ENCODE measurements at places on chromosomes 4 and X.

DNA sequence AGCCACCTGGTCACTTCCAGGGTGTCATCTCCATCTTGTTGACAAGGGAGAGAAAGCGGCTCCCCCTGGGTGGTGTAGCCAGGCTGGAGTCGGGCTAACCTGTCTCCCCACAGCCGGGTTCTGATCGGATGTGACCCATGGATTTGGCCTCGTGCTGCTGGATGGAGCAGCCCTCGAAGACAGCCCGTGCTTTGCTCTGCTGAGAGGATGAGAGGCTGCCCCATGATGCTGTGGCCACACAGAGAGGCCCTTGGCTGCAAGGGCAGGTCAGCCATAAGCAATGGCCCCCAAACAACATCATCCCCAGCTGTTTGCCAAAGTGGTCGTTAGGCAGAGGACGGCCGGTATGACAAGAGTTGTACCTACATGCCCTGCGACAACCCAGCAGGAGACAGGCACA, 106.6 kb downstream of the HMX1 start:
- DNase-seq, result no peak

DNA sequence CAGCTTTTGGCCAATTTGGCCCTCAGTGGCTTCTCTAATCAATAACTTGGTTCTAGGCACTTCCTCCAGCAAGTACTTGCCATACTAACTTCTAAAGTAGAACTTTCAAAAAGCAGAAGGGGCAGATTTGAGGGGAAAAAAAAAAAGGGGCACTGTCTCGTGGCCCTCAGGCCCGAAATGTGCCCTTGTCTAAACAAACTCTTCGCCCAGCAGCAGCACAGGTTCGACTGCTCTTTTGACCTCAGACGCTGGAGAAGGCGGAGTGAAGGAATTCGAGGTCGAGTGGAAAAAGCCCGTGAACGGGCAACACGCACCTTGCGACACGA, 775 bp downstream of the GRPEL1 start:
- DNase-seq, result no peak

- DNase-seq, result no peak
These were observed 127.6 kb downstream of the AASDH start for GRCh38 chr4:56259655-56260054.

DNA sequence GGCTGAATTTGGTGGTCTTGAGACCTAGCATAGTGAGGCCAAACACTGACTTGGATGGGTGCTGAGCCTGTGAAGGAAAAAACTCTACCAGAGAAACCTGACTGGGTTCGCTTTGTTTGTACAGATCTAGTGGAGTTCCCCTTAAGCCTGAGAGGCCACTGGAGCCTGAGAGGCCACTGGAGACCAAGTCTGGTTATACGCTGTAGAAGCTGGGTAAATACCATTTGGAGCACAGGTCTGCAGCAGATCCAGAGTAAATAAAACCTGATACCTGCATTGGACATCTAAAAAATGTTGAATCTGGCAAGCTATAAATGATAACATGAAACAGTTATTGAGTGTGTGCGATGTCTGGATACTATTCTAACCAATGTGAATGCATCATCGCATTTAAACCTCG, 104.3 kb upstream of the IGSF1 start:
- DNase-seq, result no peak

GRCh38 chrX:11724122-11725017, 33.7 kb upstream of the MSL3 start:
- no peak for DNase-seq

DNA sequence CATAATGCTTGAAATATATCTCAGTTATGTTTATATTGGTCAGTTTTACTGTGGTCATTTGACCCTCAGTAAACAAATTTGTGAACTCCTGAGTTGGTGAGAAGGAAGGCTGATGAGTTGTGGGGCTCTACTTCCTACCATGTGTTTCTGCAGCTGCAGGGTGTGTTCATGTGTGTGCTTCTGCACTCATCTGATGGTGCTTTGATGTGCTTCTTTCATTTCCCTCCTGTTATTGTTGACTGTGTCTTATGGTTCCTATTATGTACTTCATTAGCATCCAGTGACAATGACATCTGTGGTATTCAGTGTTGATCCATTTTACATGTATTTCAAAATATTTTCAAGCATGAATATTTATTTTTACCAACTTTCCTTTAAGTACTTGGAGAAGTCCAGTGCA, 46.5 kb downstream of the XAGE2 start:
- no peak for DNase-seq

- no peak for DNase-seq
These were observed 597.6 kb upstream of the CPEB2 start for GRCh38 chr4:14404730-14405129.

GRCh38 chr4:53730031-53730805, 138.9 kb upstream of the LNX1 start:
- no peak for DNase-seq

DNA sequence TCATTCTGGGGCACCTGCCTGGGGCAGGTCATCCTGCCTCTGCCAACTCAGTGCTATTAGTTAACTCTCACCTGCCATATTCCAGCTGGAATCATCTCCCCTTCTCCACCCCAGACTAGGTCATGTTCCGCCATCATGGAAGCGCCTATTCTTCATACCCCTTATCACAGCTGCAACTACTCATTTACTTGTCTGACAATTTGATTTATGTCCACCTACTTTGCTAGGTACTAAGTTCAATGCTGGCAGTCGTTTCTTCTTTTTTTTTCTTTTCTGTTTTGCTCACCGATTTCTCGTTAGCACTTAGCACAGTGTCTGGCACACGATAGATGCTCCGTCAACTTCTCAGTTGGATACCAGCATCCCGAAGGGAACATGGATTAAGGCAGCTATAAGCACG, 1.1 kb upstream of the FMR1 start:
- no peak for DNase-seq

DNA sequence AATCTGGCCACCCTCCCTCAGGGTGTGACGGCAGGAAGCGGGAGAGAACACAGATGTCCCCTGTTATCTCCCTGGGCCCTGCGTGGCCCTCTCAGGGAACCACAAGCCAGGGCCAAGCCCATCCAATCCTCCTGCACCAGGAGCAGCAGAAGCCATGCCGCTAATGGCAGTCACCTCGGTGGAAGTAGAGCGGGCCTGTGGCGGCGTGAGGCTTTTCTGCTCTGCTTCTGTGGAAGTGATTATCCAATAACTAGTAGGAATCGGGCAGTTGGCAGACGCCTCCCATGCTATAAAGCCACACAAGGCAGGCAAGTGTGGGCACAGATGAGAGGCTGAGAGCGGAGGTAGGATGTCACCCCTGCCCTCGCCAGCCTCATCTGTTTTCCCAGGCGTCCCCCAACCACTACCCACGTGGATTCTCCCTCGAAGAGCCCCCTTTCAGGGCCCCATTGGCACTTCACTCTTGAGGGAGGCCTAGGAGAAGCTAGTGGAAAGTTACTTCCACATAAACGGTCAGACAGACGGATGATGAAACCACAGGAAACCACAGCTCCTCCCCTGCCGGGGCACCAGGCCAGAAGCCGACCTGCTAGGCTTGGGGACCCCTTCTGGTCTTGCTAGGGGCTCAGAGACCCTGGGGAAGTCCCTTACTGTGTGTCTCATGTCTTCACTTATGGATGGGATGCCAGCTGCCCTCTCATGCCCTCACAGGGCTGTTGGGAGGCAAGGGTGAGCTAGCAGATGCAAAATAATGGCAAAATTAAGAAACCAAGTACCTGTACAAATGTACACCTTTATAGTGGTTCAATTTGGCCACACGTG, 18.8 kb upstream of the TMSB4X start:
- peak; percentile 65 for DNase-seq

DNA sequence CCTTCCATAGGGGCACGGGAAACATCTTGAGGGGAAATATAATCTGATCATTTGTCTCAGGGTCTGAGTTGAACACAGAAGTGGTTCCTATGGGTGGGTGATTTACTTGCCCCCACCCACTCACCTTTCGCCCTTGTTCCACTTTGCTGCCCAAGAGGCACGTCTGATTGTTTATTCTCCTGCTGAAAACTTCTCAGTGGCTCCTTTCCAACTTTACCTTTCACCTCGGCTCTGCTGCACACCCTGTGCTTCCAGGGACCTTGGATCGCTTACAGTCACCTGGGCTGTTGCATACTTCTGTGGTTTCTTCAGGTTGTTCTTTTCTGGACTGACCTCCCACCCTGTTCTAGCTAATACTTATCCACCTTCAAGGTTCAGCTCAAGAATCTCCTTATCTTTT, 213.4 kb upstream of the JADE1 start:
- no peak for DNase-seq

DNA sequence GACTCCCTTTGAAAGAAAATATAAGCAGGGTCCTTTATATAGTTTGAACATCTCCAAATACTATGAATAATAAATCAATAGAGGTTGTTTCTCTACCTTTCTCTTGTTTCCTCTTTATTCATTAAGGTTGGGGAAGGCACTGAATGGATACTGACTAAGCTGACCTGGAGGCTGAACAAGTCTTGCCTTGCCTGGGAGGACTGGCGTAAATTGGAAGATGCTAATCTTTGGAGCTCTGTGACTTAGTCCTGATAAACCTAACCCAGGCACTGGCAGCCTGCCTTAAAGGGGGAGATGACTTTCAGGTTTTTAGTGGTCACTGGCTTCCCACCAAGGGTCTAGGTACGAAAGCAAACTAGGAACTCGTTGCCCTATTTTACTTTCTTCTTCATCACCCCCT, 10.5 kb downstream of the CCDC160 start:
- no peak for DNase-seq

- DNase-seq, result no peak
These were observed 89.6 kb upstream of the MAD2L1 start for GRCh38 chr4:120156120-120156718.

GRCh38 chr4:114653675-114654074, 55.1 kb downstream of the UGT8 start:
- no peak for DNase-seq

- DNase-seq, result no peak
These were observed 170.7 kb upstream of the SMARCAD1 start for GRCh38 chr4:94036964-94037363.

DNA sequence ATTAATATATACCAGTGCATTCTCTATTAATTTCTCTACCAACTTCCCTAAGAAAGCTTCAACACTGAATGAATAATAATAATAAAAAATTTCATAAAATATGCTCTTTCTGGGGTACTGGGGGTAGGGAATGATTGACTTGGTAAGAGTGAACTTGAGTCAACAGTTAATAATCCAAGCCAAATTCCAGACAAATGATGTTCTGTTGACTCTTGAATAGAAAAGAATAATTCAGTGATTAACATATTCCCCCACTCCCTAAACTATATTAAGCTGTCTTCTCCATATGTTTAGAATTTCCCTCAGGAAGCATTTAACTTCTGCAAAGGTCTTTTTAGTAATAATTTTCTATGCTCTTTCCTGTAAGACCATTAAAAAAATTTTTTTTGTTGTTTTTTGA, 12.3 kb downstream of the PGRMC2 start:
- no peak for DNase-seq

- no peak for DNase-seq
These were observed 4.7 kb downstream of the PTTG2 start for GRCh38 chr4:37964734-37965457.

- no peak for DNase-seq
These were observed 38.7 kb downstream of the CNKSR2 start for GRCh38 chrX:21412883-21413282.

DNA sequence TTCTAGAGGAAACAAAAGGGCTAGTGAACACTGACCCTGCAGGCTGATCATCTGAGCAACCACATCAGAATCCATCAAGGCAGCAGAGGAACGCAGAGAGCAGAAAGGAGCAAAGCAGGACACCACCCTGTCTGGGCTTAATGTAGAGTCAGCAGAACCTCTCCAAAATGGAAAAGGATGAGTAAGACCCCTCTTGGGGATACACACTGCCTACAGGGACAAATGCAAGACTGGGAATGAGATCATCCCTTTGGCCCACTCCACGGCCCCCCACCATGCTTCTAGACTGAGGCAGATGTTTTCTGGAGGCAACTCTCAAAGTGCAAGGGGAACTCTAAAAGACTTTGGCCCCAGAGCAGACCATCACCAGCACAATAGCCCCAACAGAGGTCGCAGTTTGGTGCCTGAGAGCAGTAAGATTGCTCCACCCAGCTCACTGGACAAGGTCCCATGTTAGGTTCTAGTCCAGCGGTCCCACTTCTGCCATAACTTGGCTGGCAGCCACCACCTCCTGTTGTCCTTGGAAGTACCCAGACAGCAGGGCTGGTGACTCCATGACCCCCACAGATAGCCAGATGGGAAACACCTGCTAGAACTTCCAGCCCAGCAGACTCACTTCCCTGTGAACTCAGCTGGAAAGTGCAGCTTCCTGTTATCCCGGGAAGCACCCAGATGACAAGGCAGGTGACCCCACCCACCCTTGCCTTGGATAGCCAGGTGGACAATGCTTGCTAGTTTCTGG, 372.7 kb downstream of the INPP4B start:
- DNase-seq, result no peak

Data from stimulated activated CD8-positive, alpha-beta memory T cell treated with anti-CD3 and anti-CD28 coated beads, Interleukin-4, amount 100 ng/mL, for 24 hours (primary cell).